ENCODE measurements at places on chromosomes 3 and 15.

DNA sequence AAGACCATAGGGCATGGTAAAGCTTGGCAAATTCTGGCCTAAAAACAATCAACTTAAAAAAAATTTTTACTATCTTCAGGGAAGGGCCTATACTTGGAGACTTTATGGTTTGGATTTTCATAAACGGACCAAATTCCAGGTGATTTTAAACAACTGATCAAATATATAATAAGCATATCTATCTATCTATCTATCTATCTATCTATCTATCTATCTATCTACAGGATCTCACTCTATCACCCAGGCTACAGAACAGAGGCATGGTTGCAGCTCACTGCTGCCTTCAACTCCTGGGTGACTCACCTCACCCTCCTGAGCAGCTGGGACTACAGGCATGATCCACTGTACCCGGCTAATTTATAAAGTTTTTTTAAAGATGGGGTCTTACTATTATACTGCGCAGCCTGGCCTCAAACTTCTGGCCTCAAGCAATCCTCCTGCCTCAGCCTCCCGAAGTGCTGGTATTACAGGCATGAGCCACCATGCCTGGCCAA, 6.7 kb downstream of the SPPL2A start:
- DNase-seq = no peak

DNA sequence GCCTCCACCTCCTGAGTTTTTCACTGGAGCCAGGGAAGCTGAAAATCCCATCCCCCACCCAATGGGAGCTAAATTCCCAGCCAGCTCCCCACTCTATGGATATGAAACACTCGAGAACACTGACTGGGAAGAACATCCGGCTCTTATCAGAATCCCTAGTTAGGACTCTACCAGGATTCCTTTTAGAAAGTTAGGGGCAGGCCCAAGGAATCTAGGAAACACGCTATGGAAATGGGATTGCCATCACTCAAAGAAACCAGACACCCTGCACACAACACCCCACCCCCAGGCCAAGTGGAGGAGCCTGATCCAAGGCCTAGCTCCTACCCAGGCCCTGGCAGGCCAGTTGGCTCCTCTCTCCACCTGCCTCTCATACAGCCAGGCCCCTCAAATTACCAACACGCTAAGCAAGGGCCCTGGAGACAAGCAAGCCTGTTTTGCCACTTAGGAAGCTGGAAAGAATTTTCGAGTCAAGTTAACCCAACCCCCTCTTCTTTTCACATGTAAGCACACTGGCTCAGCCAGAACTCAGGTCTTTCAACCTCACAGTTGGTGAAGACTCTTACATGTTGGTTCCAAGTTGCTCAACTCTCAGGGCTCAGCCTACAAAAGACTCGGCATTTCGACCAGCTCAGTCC, 75.5 kb downstream of the RBPMS2 start:
- no peak for DNase-seq

DNA sequence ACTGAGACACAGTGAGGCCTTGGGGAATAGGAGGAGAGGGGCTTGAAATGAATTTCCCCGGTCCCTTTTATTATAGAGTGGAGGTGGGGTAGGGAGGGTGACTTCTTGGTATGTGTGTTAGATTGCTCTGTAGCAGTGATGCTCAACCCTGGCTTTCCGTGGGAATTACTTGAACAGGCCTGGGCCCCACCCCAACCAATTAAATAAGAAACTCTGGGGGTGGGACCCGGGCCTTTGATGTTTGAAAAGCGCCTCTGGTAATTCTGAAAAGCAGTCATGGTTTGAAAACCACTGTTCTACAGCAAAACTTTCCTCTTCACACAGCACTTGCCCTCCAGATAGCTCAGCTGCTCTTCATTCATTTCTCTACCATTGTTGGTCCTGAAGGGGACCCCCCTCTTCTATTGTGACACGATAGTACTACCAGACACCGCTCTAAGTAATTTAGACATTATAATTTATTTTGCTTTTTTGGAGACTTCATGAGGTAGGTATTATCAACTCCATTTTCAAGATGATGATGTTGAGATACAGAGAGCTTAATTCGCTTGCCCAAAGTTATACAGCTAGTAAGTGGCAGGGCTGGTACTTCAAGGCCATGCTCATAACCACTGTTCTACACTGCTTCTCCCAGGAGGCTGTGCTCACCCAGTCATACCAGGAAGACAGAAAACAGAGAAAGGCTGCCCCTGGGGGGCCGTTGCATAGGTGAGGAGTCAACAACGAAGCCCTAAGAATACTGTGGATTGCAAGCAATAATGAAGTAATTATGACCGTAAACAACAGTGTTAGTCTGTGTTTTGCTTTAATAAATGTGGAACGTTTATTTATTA, 176.2 kb downstream of the PEX5L start:
- DNase-seq = no peak

DNA sequence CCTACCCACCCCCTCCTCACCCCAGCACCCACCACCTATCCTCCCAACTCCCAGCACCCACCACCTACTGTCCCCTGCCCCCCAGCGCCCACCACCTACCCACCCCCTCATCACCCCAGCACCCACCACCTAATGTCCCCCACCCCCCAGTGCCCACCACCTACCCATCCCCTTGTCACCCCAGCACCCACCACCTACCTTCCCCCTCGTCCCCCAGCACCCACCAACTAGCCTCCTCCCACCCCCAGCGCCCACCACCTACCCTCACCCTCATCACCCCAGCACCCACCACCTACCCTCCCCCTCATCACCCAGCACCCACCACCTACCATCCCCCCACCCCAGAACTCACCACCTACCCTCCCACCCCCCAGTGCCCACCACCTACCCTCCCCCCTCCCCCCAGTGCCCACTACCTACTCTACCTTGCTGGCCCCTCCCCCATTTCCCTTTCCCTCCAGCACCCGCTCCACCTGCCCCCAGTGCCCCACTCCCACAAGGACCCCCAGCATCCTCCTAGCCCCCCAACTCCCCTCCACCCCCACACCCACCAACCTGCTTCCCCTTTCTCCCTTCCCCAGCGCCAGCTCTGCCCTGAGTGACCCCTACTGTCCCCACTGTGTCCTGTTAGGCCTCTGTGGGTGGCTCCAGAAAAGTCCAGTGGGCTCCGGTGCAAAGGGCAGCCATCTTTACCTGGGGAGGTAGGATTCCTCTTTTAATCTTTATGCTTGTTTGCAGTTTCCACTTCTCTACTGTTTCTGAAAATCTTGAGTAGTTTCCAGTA, 1.2 kb downstream of the UROC1 start:
- DNase-seq = no peak

- no peak for DNase-seq
These were observed 33.6 kb downstream of the MOBP start for GRCh38 chr3:39501059-39501458.

GRCh38 chr3:161689584-161690298, 193.1 kb downstream of the OTOL1 start:
- no peak for DNase-seq

DNA sequence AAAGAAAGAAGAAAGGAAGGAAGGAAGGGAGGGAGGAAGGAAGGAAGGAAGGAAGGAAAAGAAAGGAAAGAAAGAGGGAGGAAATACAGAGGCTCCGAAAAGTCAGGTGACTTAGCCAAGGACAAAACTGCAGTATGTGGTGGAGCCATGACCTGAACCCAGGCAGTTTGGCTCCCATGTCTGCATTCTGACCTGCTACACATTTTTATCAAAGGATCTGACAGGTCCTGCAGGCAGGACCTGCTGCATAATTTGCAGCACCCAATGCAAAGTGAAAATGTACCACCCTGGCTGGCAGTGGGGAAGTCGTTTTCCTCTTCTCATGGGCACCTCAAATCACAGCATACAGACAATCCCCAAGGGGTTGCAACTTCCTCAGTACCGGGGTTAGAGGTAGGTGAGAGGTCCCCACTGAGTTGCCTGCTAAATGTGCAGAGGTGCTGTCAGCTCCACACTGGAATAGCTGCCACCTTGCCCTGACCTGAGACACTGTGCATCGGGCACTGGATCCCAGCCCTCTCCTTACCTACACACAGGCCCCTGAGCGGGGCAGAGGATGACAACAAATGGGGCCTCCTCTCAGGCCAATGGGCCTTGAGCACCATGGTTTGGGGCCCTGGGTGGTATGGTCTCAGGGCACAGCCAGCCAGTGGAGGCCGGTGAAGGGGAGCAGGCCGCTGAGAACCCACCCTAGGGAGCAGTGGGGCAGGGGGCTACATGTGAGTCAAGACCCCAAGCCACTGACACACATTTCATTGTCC, 175.1 kb downstream of the SHQ1 start:
- DNase-seq = no peak

DNA sequence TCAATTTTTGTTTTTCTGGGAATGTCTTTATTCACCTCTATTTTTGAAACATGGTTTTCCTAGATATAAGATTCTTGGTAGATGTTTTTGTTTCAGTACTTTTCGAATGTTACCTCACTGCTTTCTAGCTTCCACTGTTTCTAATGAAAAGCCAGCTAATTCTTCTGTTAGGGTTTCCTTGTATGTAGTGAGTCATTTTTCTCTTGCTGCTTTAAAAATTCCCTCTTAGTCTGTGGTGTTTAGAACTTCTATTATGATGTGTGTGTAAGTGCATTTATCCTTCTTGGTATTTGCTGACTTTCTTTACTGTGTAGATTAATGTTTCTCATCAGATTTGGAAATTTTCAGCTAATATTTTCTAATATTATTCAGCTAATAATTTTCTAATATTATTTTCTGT, 151.1 kb upstream of the OSTN start:
- no peak for DNase-seq

- DNase-seq = no peak
These were observed 203.9 kb downstream of the NR1D2 start for GRCh38 chr3:24149032-24149431.

GRCh38 chr15:80831606-80832224, 52.5 kb downstream of the CEMIP start:
- no peak for DNase-seq

GRCh38 chr3:52324676-52325075, 8.6 kb downstream of the DNAH1 start:
- DNase-seq = no peak

DNA sequence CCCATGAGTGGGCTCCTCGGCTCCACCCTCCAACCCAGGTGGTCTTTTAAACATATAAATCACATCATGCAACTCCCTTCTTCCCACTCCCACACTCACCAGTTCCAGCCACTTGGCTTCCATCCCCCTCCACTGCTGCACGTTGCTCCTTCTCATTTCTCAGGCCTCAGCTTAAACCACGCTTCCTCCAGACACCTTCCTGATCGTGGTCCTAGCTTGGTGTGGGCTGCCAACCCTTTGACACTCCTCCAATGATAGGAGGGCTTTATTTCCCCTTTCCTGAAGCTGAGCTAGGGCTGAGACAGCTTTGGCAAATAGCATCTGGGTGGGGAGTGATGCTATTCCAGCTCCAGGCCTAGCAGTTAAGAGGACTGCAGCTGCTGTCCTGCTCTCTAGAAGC, 130.1 kb downstream of the SRGAP3 start:
- no peak for DNase-seq

- DNase-seq = no peak
These were observed 26.9 kb downstream of the LOXL1 start for GRCh38 chr15:73952913-73953750.

DNA sequence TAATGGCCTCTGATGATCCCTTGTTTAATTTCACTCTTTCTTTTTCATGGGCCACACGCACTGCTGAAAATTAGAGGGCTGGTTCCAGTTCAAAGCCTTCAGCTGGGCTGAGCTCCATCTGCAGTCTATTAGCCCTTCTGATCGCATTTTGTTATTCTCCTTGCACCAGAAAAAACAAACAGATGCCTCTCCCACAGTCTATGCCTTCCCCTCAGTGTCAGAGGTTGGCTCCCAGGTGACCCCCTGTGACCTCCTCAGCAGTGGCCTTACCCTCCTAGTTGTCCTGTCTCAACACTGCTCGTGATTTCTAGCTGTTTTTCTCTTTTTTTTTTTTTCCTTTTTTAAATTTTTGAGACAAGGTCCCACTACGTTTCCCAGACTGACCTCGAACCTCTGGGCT, 77.1 kb upstream of the PRTG start:
- DNase-seq = no peak

DNA sequence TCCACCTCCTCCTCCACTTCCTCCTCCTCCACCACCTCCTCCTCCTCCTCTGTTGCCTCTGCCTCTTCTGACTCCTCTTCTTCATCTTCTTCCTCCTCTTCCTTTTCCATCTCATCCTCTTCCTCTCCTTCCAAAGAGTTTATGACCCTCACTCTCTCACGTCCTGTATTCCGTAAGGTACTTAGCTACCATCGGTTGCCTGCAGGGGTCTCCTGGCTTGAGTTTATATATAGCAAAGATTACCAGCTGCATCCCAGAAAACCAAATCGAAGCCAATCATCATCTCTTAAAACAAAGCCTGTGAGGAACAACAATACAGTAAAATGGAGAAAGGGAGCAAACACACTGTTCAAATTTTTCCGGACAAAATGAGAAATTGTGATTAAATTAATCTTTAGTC, 317.4 kb downstream of the C3orf38 start:
- DNase-seq = no peak

DNA sequence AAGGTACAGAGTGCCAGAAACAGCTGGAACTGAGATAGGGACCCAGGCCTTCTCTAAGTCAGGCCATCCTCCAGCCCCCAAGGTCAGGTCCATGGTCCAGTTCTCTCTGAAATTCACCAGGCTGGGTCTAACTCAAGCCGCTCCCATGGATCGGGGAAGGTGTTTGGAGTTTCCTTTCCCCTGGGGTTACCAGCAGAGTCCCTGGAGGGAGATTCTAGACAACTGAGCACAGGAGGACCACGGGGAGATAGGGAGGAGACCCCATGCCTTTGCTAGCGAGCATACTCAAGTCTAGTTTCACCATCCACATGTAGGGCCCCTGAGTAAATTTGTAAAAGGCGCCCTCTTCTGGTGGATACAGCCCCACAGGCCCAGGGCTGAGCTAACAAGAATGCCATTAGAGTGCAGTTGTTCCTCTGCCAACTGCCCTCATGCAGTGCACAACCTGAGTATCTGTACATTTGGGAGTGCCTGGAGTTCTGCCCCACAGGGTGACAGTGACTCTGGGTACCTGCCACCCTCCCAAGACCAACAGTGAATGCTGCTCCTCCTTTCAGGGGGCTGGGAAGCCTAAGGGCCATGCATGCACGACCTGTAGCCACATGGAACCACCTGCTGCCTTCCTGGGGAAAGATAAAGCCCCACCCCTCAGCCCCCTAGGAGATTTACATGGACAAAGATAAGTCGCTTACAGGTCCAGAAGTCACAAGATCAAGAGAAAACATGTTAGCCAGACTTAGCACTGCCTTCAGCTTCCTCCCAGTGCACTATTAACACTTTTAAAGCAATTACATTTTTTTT, 89.0 kb downstream of the IQSEC1 start:
- DNase-seq = peak; percentile 75
